GM12878 (cell line): ENCODE measurements at places on chromosomes 6 and 20.
A peak's percentile ranks its signal among the peaks of the same experiment; 100 is the strongest.

- no peak overlapping the region for H3K4me3 ChIP-seq
- no peaks in the 10 kb centered on the region for H3K27me3 ChIP-seq
- DNase-seq: no peak
- no peaks in the 10 kb centered on the region for H3K4me1 ChIP-seq
- H3K36me3 ChIP-seq: no peaks in the 10 kb centered on the region
These were observed 73.9 kb downstream of the PKIB start for GRCh38 chr6:122683989-122684651.

DNA sequence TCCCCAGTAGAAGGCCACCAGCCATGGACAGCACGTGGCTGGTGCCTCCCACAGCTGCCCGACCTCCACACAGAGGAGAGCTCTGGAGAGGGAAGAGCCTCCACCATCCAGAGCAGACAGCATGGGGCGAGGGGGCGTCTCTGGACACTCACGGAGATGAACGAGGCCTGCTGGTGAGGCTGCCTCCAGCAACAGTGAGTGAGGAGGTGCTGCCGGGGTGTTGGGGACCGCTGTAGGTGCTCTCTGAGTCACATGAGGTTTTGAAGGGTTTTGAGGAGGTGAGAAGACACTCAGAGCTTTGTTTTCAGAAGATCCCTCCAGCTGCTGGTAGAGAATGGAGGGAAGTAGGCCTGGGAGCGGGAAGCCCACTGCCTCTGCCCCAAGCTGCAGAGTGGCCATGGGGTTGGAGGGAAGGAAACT is 65.6 kb downstream of the THBS2 start:
- no peaks in the 10 kb centered on the region for H3K27me3 ChIP-seq
- H3K4me1 ChIP-seq: no peaks in the 10 kb centered on the region
- H3K27ac ChIP-seq: no peak overlapping the region

- no peaks in the 10 kb centered on the region for H3K36me3 ChIP-seq
- peak overlapping the region; percentile 99 for H3K4me3 ChIP-seq
- no peaks in the 10 kb centered on the region for H3K27me3 ChIP-seq
- H3K4me1 ChIP-seq: peaks cover 34% of the 10 kb centered on the region
- H3K27ac ChIP-seq: peak overlapping the region; percentile 87
These were observed 740 bp downstream of the NELFCD start for GRCh38 chr20:58981628-58982364.

DNA sequence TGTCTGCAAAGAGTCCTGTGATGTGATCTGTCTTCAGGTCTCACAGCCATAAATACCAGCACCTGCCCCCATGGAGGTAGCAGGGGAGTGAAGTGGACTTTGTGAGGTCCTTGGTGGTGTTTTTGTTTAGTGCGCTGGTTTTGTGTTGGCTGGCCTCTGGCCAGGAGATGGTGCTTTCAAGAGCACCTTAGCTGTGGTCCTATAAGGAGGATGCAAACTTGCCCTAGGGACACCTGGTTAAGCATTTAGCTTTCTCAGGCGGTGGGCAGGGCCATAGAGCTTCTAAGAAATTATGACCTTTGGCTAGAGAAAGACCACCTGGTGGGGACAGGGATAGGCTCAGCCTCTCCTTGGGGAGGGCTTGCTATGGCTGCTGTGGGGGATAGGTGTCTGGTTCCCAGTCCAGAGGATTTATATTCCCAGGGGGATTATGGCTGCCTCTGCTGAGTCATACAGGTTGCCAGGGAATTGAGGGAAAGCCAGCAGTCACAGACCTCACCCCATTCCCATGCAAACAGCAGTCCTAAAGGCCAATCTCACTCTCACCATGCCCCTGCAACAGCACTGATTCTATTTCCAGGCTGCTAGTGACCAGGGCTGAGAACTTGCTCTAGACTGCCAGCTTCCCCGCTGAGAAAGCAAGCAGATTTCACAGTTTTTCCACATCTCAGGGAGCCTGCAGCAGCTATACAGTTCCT is 259.3 kb downstream of the TFAP2B start:
- H3K4me1 ChIP-seq: no peaks in the 10 kb centered on the region
- no peaks in the 10 kb centered on the region for H3K36me3 ChIP-seq
- no peaks in the 10 kb centered on the region for H3K27me3 ChIP-seq
- H3K4me3 ChIP-seq: no peak overlapping the region

DNA sequence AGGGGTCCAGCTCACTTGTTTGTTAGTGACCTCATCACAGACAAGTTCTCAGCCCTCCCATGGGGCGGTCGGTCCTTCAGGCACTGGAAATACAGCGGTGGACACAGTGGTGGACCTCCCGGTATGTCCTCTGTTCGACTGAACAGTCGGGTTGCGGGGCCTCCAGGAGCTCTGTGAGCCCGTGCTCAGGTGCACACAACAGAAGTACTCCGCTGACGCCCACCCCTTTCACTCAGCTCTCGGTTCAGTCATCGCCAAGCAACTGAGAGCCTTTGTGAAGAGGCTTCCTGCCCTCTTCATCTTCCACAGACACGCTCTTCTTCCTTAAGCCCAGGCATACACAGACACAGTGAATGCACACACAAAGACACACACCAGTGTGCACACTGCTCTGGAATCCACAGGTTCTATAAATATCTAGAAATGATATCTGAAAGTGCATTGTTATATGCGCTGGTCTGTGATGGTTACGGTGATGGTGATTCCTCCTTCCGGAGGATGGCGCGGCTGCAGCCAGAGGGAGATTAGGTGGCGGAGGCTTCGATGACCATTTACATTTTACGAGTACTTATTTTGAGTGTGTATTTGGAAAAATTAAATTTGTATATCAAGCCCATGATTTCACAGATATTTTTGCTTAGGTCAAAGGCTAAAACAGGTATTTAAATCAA is 46.8 kb upstream of the BHLHE23 start:
- no peaks in the 10 kb centered on the region for H3K36me3 ChIP-seq
- no peaks in the 10 kb centered on the region for H3K27me3 ChIP-seq
- no peaks in the 10 kb centered on the region for H3K4me1 ChIP-seq
- no peak overlapping the region for H3K4me3 ChIP-seq
- H3K27ac ChIP-seq: no peak overlapping the region

DNA sequence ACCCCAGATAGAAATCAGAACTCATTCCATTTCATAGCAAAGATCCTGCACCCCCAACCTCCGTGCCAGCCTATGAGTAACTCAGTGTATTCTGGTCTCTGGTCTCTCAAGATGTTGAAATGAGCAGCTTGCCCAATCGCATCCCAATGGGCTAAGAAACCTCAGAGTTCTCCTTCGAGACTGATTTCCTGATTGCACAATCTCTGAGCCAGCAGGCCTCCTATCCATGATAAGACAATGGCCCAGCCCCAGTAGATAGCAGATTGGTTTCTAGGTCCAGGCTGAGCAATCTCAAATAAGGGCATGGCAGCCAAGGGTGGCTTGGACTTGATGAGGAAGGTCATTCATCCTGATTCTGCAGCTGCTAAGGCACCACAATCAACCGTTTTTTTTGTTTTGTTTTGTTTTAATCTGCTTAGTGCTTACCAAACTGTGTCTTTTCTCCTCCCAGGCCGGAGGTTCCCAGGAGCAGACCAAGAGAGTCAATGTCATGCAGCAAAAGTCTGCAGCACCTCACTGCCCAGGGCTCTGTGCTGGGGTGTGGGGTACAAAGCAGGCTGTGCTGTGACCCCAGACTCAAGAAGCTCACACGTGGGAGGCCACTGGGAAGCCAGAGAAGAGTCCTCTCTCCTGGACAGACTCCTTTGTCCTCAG is 125.1 kb upstream of the NXT1 start:
- H3K27ac ChIP-seq: no peak overlapping the region
- no peaks in the 10 kb centered on the region for H3K27me3 ChIP-seq
- H3K36me3 ChIP-seq: no peaks in the 10 kb centered on the region
- H3K4me3 ChIP-seq: no peak overlapping the region
- no peak for DNase-seq
